ENCODE measurements at places on chromosomes 2 and 18. TPM values are rescaled to one million over a fixed set of nuclear protein-coding genes. Genes with fewer than 3 reads are reported as not detected.

CFLAR gene
- 179 TPM for total RNA-seq

PREB gene
- 51.4 TPM for total RNA-seq

MAP2 gene
- 6.7 TPM for total RNA-seq

C18orf54 gene
- total RNA-seq, result 0.86 TPM

MYO1B gene
- total RNA-seq, result 14.7 TPM

RBM44 gene
- total RNA-seq, result 0.55 TPM

PROKR1 gene
- not detected for total RNA-seq

UNC80 gene
- not detected for total RNA-seq

PDE1A gene
- total RNA-seq, result 10.7 TPM

CCDC85A gene
- total RNA-seq, result 2.4 TPM

IL36B gene
- not detected for total RNA-seq

MAB21L4 gene
- 0.31 TPM for total RNA-seq

DNER gene
- 28.4 TPM for total RNA-seq

UGT1A6 gene
- not detected for total RNA-seq

All from right atrium auricular region (tissue), 2 donors.